ENCODE measurements at places on chromosomes 4 and X. TPM values are rescaled to one million over a fixed set of nuclear protein-coding genes. Genes with fewer than 3 reads are reported as not detected.

DNA sequence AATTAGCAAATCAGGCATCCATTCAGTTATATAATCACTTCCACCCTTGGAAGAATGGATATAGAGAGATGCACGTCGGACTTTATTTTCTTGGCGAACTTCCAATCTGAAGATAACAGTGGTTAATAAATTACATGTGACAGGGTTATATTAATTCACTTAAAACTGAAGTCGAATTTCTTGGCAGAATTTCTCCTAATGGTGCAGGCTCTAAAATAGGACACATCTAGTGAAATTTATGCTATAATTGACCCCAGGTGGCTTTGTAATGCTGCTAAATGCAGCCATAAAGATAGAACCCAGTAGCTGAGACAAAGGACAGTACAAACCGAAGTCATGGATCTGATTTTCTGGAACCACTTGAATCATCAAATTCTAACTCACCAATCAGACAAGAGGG is 20.8 kb upstream of the SLC10A4 start:
- H3K27me3 ChIP-seq = no peaks in the 10 kb centered on the region
- no peak overlapping the region for H3K27ac ChIP-seq
- no peak for DNase-seq
- no peaks in the 10 kb centered on the region for H3K36me3 ChIP-seq

- DNase-seq = no peak
- H3K27ac ChIP-seq = no peak overlapping the region
- no peaks in the 10 kb centered on the region for H3K36me3 ChIP-seq
- no peaks in the 10 kb centered on the region for H3K27me3 ChIP-seq
- no peaks in the 10 kb centered on the region for H3K4me1 ChIP-seq
Observed at GRCh38 chrX:13293700-13294099, 26.2 kb downstream of the ATXN3L start.

DNA sequence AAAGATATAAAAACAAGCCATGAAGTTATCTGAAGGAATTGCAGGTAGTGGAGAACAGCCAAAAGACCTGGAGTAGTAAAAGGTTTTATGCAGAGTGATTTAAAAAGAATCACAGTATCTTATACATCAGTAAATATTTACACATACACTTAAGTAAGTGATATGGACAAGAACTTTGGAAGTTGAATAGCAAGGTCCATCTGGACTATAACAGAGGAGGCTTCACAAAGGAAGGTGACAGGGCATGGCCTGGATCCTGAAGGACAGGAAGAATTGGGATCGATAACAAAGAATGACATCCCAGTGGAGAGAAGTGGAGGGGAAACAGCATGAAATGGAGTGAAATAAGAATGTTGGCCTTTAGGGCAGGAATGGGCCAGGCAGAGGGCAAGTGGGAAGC is 46.2 kb downstream of the TET2 start:
- no peak for DNase-seq
- no peak overlapping the region for H3K27ac ChIP-seq
- H3K36me3 ChIP-seq = no peaks in the 10 kb centered on the region
- peaks cover 7% of the 10 kb centered on the region for H3K4me1 ChIP-seq
- H3K4me3 ChIP-seq = no peak overlapping the region

DNA sequence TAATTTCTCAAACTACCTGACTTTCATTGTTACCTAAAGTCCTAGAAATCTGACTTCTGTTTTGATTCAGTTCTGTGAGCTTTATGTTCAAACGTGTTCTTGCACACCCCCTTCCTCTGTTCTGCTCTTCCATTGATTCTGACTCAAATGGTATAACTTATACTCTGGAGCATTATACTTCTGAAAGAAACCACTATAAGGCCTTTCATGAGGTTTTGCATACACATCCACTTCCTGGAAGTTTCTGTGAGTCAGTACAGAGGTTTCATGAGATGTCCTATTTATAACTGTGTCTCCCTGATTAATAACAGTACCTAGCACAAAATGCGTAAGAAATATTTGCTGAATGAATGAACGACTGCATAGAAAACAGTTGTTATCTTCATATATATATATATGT is 540.2 kb upstream of the CT83 start:
- no peaks in the 10 kb centered on the region for H3K4me1 ChIP-seq
- H3K36me3 ChIP-seq = no peaks in the 10 kb centered on the region
- DNase-seq = no peak
- H3K27ac ChIP-seq = no peak overlapping the region

GRCh38 chr4:97759785-97760184 is 383.5 kb downstream of the STPG2 start:
- H3K27me3 ChIP-seq = no peaks in the 10 kb centered on the region
- H3K4me3 ChIP-seq = no peak overlapping the region
- H3K27ac ChIP-seq = no peak overlapping the region

Gene TNIP3
- polyA plus RNA-seq = 0.45 TPM

Data from GM23338 (cell line).